ENCODE measurements at places on chromosomes 5 and 9. TPM values are rescaled to one million over a fixed set of nuclear protein-coding genes. Genes with fewer than 3 reads are reported as not detected.

GRCh38 chr9:134585746-134586706, 55.6 kb upstream of the COL5A1 start:
- DNase-seq = peak; percentile 14

The TMEM174 gene
- total RNA-seq = not detected

The GZMA gene
- total RNA-seq = not detected

- DNase-seq = no peak
Observed at GRCh38 chr5:175253597-175253996, 190.4 kb downstream of the DRD1 start.

GRCh38 chr5:139512786-139513390, 30.3 kb upstream of the STING1 start:
- no peak for DNase-seq

The RAI14 gene
- total RNA-seq = 22.4 TPM

GRCh38 chr9:16683326-16683725, 187.1 kb downstream of the BNC2 start:
- DNase-seq = no peak

- no peak for DNase-seq
Observed at GRCh38 chr9:124210697-124211096, 47.1 kb upstream of the NEK6 start.

DNA sequence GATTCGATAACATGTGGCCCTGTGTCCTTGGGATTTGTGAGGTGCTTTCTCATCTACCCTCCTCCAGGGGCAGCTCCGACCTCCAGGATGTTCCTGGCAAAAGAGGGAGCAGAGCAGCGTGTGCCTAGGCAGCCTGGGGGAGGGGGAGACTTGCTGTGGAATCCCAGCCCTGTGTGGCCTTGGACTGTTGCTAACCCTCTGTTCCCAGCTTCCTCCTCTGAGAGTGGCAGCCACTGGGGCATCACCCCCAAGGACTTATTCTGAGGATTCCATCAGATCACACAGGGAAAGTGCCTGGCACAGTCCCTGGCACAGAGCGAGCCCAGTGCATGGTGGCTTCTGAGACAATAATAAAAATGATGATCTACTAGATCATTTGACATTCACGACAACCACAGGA, 265.1 kb upstream of the MVB12B start:
- DNase-seq = no peak

All from breast epithelium (tissue), 4 donors.